Activated CD4-positive, CD25-positive, alpha-beta regulatory T cell treated with anti-CD3 and anti-CD28 coated beads, Interleukin-2, amount 50 U/mL, for 16 hours (primary cell): ENCODE measurements at places on chromosomes 5 and 9.

- DNase-seq = no peak
These were observed 478.1 kb upstream of the CDH9 start for GRCh38 chr5:27516437-27516836.

- DNase-seq = no peak
These were observed 120.7 kb downstream of the PAPPA start for GRCh38 chr9:116274293-116274692.

GRCh38 chr9:106019702-106020101, 325.4 kb downstream of the TMEM38B start:
- DNase-seq = no peak

DNA sequence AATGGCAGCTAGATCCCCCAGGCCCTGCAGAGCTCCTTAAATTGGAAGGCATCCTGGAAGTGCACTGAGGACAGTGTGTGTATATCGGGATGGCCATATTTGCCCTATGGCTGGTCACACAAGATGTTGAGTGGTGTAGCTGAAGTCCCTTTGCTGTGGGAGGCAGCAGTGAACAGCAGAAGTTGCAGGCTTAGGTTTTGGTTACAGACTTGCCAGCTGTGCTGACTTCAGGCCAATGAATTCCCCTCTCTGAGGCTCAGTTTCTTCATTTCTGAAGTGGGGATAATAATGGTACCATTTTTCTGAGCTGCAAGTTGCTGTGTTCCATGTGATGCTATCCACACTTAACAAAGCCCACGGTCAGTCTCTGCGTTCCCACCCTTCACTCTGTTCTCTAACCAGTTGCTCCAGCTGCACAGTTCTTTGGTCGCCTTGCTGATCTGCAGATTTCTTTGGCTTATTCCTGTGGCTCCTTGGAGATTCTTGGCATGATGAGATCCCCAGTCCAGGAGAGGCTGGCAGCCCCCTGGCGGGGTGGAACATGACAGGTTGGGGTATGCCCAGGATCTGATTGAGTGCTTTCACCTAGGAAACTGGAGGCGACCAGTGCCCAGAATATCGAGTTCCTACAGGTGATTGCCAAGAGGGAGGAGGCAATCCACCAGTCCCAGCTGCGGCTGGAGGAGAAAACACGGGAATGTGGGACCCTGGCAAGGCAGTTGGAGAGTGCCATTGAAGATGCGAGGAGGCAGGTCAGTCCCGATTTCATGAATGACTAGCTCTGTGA, 6.5 kb upstream of the GLE1 start:
- no peak for DNase-seq

DNA sequence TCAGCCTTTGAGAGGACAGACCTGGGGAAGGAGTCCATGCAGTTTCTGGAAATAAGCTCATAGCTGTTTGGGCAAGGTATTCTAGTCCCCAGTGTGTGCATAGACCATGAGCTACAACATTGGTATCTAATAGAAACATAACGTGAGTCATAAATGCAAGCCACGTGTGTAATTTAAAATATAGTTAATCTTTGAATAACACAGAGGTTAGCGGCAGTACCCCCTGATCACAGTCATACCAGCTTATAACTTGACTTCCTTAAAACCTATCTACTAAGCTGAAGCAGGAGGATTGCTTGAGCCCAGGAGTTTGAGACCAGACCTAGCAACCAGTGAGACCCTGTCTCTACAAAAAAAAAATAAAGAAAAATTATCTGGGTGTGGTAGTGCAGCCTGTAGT, 46.4 kb upstream of the CPEB4 start:
- DNase-seq = no peak

DNA sequence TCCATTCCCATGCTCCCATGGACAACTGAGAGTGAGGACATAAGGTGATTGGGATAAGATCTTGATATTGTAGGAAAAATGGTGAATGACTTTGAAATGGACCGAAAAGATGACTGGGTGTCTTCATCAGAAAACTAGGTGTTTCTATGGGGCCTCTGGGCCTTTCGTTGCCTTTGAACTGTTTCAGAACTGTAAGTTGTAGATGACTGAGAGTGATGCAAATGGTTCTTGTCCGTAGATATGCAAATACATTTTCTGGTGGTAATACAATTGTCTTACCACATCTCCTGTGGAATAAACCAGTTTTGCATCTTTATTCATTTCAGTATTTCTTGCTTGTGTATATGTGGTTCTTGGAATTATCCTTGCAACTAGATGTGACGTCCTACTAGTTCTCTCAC, 16.0 kb upstream of the TEX48 start:
- no peak for DNase-seq

DNA sequence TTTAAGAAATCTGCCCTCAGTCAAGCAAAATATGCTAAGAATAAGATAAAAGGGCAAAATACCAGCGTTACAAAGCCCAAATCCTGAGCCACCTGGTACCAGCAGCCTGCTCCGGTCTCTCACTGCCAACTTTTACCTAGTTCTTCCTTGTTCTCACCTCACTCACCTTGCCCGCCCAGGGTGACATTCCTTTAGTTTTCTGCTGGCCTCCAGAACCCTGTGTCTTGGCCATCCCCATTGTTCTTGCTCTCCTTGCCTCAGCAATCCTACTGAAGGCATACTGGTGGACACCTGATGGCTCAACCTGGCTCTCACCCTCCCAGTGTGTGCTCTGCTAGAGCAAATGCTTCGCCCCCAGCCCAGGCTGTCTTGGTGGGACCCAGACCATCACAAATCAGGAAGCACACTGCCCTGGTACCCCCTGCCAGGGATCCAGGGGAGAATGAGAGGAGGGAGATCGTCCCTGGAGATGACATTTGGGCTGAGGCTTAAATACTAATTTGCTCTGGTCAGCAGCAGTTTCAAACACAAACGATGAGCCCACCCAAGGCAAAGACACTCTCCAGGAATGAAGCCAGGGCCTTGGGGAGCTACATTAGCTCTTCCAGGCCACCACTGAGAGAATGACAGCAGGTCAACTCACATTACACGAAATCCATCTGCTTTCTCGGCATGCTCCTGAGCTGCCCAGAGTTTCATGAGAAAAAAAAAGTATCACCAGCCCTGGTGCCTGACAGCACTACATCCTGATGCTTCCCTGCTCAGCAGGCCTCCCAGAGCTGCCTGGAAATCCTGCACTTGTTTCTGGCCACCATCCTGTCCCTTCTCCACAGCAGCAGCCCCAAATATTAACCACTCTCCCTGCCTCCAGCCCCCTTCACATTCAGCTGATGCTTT, 12.2 kb upstream of the SEPTIN8 start:
- no peak for DNase-seq
